Activated naive CD8-positive, alpha-beta T cell treated with anti-CD3 and anti-CD28 coated beads for 36 hours (primary cell): ENCODE measurements at places on chromosomes 11 and 22.
A peak's percentile ranks its signal among the peaks of the same experiment; 100 is the strongest.

- no peak overlapping the region for H3K4me3 ChIP-seq
- DNase-seq, result no peak
- H3K27ac ChIP-seq, result no peak overlapping the region
- H3K36me3 ChIP-seq, result peaks cover 29% of the 10 kb centered on the region
Measured at GRCh38 chr22:31738566-31738965, 11.4 kb downstream of the PRR14L start.

DNA sequence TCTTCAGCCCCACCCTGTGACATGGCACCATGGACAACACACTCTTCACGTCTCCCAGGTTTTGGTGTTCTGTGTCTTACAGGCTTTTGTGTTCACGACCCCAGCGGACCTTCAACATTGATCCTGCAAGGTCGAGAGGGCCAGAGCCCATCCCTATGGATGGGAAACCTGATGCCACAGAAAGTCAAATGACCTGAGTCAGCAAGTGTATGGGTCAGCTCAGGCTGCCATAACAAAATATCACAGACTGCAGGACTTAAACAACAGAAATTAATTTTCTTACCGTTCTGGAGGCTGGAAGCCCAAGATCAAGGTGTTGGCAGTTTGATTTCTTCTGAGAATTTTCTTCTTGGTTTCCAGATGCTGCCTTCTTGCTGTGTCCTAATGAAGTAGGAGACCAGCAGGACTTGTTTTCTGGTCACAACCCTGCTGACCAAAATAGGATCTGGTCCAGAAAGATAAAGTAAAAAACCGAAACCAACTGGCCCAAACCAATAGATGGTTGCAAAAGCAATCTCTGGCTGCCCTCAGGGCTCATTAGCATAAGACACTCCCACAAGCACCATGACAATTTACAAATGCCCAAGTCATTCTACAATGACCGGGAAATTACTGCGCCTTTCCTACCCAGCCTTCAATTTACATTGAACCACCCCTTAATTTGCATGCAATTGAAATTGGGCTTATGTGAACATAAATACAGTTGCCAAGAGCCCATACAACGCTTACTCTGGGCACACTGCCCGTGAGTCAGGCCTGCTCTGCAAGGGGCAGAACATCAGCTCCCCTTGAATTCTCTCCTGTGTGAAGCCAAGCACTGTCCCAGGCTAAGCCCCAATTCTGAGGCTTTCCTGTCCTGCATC lies 113.9 kb downstream of the RPS6KA4 start:
- no peak overlapping the region for H3K27ac ChIP-seq
- no peaks in the 10 kb centered on the region for H3K36me3 ChIP-seq
- DNase-seq, result no peak
- no peak overlapping the region for H3K4me3 ChIP-seq
- H3K27me3 ChIP-seq, result peaks cover 15% of the 10 kb centered on the region
- H3K4me1 ChIP-seq, result peaks cover 3% of the 10 kb centered on the region

DNA sequence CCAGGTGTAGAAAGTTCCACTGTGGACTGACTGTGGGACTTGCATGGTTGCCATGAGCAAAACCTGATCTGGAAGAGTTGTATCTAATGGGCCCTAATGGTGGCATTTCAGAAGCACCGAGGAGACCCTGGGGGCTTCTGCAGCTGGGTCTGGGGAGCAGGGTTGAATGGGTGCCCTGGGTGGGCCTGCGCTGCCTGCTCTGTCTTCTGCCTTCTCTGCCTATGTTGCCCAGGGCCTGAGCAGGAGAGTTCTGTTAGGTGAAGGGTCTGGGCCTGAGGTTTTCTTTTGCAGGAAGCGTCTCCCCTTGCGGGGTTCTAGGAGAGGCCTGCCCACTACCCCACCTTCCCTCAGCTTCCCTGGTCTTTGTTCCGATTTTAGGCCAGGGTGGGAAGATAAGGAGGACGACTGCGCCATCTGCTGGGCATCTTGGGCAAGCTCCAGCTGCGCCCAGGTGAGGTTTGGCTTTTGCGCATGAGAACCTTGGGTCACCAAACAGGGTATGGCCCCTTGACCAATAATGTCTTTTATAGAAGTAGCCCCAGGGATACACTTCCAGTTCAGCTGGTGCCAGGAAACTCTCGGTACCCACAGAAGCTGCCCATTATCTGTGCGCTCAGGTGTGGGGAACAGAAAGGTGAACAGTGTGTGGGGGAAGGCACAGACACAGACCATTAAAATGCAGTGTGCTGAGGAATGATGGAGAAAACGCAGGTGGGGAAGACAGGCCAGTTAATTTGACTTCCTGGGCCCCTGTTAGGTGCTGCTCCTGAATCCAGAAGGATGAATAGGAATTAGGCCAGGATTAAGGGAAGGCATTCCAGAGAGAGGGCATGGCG lies 23.2 kb downstream of the COMMD9 start:
- H3K4me1 ChIP-seq, result no peaks in the 10 kb centered on the region
- H3K4me3 ChIP-seq, result no peak overlapping the region
- H3K27me3 ChIP-seq, result no peaks in the 10 kb centered on the region
- H3K27ac ChIP-seq, result no peak overlapping the region

- no peak overlapping the region for H3K27ac ChIP-seq
- DNase-seq, result no peak
- H3K27me3 ChIP-seq, result no peaks in the 10 kb centered on the region
- H3K36me3 ChIP-seq, result no peaks in the 10 kb centered on the region
- no peak overlapping the region for H3K4me3 ChIP-seq
Measured at GRCh38 chr11:109208121-109208520, 213.9 kb upstream of the C11orf87 start.

- H3K27me3 ChIP-seq, result peaks cover 4% of the 10 kb centered on the region
- H3K4me1 ChIP-seq, result no peaks in the 10 kb centered on the region
- H3K4me3 ChIP-seq, result no peak overlapping the region
- H3K36me3 ChIP-seq, result no peaks in the 10 kb centered on the region
- no peak overlapping the region for H3K27ac ChIP-seq
Measured at GRCh38 chr11:118102721-118103261, 16.0 kb upstream of the SMIM35 start.

- H3K27me3 ChIP-seq, result no peaks in the 10 kb centered on the region
- H3K36me3 ChIP-seq, result no peaks in the 10 kb centered on the region
- no peaks in the 10 kb centered on the region for H3K4me1 ChIP-seq
Measured at GRCh38 chr11:26930518-26931247, 63.2 kb upstream of the FIBIN start.

DNA sequence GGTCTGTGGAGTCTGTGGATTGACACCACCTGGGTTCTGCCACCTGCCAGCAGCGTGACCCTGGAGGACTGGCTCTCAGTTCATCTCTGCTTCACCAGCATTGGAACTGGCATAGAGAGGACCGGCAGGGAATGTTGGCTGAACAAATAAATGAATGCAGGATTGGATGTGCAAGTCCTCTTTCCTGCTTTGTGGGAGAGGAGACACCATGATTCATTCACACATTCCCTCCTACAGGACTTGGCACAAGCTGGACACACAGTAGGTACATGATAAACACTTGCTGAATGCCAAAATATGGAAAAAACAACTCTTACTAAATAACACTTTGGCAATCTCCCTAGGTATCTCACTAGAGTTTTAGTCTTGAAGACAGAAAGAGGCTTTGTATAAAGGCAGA lies 116.6 kb upstream of the NARS2 start:
- no peaks in the 10 kb centered on the region for H3K4me1 ChIP-seq
- H3K4me3 ChIP-seq, result no peak overlapping the region
- no peaks in the 10 kb centered on the region for H3K36me3 ChIP-seq
- H3K27ac ChIP-seq, result no peak overlapping the region
- H3K27me3 ChIP-seq, result peaks cover 21% of the 10 kb centered on the region

GRCh38 chr11:62705880-62706849 lies 1.1 kb downstream of the BSCL2 start:
- DNase-seq, result peak; percentile 94
- no peaks in the 10 kb centered on the region for H3K27me3 ChIP-seq

DNA sequence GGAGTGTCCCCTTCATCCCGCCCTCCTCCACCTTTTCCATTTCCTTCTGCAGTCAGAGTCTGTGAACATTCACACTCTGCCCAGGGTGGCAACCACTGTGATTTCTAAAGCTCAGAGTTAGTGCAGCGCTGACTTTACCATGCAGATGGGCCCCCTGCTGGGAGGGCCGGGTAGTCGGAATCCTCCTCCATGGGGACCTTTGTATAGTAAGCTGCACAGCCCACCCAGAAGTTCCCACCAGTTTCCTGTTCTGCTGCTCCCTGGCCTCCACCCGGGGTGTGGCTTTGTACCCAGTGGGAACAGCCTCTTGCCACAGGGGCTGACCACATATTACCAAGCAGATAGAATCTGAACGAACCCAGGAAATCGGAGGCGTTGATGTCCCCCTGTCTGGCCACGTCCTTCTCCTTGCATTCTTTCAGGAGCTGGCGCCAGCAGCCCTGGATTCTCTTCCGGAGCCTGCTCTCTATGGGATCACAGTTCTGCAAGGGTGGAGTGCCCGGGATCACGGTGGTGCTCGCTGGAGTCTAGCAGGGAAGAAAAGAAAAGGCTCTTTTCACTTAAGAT lies 125.3 kb downstream of the MPPED1 start:
- DNase-seq, result no peak
- H3K4me1 ChIP-seq, result no peaks in the 10 kb centered on the region
- H3K36me3 ChIP-seq, result no peaks in the 10 kb centered on the region

- H3K27me3 ChIP-seq, result peaks cover 29% of the 10 kb centered on the region
- H3K4me1 ChIP-seq, result peaks cover 7% of the 10 kb centered on the region
- H3K27ac ChIP-seq, result no peak within 1 kb of the TSS
- no peaks in the 10 kb centered on the region for H3K36me3 ChIP-seq
Measured at GRCh38 chr11:1622086-1622485, at the start of gene KRTAP5-4. Gene KRTAP5-4 (minus strand): TSS chr11:1622138. CDS start chr11:1622093, 45 bp downstream.

GRCh38 chr11:61701242-61701886 lies 21.2 kb downstream of the DAGLA start:
- no peak overlapping the region for H3K27ac ChIP-seq
- H3K27me3 ChIP-seq, result no peaks in the 10 kb centered on the region
- H3K4me1 ChIP-seq, result peaks cover 12% of the 10 kb centered on the region
- no peak for DNase-seq
- H3K4me3 ChIP-seq, result no peak overlapping the region
- H3K36me3 ChIP-seq, result no peaks in the 10 kb centered on the region

- no peak overlapping the region for H3K27ac ChIP-seq
- peaks cover 10% of the 10 kb centered on the region for H3K27me3 ChIP-seq
- H3K4me3 ChIP-seq, result no peak overlapping the region
- no peaks in the 10 kb centered on the region for H3K4me1 ChIP-seq
- no peak for DNase-seq
Measured at GRCh38 chr22:49999063-49999945, 13.3 kb downstream of the IL17REL start.

DNA sequence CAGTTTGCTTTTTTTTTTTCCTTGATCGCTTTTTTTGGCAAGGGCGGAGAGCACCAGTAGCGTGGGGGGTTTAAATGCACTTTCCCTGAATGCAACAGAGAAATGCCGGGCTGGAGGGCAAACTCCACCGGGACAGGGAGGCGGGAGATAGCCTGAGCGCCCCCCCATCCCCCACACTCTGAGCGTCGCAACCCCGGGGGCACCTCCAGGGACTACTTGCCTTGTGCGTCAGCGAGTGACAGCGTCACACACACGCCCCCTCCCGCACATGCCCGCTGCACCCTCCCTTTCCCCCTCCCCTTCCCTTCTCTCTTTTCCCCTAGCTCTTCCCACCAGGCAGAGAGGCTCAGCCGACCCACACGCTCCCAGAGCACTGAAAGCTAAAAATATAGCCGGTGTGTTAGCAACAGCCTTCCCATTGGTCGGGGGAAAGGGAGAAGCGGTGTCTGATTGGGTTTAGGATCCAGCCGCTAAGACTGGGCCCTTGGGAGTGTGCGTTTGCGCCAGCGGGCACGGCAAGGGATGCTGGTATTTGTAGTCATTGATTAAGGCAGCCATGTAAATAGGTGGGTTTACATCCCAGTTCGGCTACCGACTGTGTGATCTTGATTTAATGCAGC lies 1.7 kb upstream of the TOB2 start:
- DNase-seq, result peak; percentile 90
- peaks cover 3% of the 10 kb centered on the region for H3K27me3 ChIP-seq
- H3K4me3 ChIP-seq, result peak overlapping the region; percentile 97
